ENCODE measurements at places on chromosomes 7 and 10.

GRCh38 chr10:124288486-124288885 lies 130.2 kb downstream of the OAT start:
- DNase-seq = no peak

- DNase-seq = no peak
Observed at GRCh38 chr10:120987359-120987758, 136.2 kb downstream of the WDR11 start.

DNA sequence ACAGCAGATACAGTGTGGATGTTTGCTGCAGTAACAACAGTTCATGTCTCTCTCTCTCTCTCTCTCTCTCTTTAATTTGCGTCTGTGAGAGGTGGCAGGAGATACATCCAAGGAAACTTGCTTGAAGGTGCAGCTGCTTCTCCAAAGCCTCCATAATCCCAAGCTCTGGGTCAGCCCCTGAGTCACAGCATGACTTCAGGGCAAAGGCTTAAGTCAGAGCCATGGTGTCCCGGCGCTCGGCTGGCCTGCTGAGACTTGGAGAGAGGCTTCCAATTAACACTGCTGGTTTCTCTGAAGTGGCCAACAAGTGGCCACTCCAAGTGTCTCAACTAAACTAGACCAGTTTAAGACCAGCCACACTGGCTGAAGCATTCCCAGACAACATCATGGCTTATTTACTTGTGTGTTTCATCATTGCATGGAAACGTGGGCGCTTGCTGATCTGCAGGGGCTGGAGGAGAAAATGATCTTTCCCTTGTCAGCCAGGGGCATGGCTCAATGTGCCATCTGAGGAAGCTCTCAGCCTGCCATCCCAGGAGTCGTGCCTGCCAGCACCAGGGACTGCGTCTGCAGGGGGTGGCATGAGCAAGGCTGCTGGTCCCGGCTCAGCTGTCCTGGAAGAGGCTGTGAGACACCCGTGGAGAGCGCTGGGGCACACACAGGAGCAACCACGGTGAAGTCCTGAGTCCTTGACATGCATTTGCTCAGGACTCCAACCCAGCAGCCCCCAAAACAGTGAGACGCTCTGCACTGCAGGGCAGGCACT lies 254.2 kb downstream of the COBL start:
- DNase-seq = no peak

- DNase-seq = no peak
Observed at GRCh38 chr7:73703757-73704639, 15.5 kb downstream of the STX1A start.

GRCh38 chr7:29386196-29386765 lies 177.4 kb upstream of the PRR15 start:
- no peak for DNase-seq

DNA sequence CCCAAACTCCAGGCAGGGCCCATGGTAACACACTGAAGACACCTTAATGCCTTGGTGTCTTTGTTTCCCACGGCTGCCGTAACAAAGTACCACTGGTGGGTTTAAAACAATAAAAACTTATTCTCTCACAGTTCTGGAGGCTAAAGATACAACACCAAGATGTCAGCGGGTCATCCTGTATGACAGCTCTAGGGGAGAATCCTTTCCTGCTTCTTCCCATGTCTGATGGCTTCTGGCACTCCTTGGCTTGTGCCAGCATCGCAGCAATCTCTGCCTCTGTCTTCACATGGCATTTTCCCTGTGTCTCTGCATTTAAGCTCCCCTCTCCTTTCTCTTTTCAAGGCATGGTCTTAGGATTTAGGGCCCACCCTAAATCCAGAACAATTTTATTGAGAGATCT lies 33.1 kb downstream of the PRSS2 start:
- no peak for DNase-seq

- no peak for DNase-seq
Observed at GRCh38 chr7:157391036-157391710, 54.4 kb downstream of the DNAJB6 start.

DNA sequence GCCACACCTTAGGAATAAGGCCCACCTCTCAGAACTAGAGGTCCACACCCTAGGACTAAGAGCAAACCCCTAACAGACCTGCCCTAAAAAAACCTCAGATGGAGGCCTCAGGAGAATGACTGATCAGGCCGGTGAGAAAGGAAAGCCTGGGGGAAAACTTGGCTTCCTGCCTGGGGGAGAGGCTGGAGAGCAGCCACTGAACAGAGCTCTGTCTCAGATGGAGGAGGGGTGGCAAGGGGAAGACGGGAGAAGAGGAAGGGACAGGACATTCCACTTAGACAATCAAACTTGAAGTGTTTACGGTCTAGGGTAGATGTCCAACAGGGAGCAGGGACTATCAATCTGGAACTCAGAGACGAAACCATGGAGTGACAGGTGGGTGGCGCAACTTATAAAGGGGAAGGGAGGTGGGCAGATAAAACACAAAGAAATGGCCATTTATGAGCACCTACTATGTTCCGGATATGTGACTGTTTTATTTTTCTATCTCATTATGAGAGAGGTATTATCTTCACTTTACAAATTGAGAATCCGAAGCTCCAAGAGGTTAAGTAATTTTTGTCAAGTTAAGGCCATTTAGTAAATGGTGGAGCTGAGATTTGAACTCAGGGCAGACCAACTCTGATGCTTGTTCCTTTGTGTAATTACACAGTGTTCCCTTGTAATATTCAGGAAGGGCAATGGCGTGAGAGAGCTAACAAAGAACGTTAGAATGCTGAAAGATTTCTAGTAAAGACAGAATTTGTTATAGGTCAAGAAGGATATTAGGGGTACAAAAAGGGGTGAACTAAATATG lies 82.6 kb downstream of the DNMBP start:
- DNase-seq = no peak

GRCh38 chr10:3408603-3409365 lies 236.2 kb upstream of the PITRM1 start:
- DNase-seq = no peak

- DNase-seq = no peak
Observed at GRCh38 chr7:35019801-35020200, 17.5 kb downstream of the DPY19L1 start.

DNA sequence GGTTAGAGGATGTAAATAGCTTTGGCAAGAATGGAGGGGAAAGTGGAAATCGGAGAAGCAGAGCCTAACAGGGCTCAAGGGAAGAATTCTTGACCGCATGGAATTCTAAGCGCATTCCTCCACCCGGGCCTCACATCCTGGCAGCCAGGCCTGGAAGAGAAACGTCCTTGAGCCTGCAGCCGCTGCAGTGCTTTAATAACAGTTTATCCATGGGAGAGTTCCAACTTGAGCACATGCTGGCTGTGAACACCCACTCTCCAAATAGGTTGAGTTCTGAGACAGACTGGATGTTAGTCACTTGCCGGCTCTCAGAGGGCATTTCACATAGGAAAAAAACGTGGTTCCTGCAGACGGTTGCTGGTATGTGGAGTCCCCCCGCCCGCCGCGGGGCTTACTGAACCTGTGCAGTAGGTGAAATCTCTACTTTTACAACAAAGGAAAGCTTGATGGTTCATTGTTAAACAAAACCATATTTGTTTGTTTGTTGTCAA lies 61.4 kb upstream of the STEAP1B start:
- no peak for DNase-seq

DNA sequence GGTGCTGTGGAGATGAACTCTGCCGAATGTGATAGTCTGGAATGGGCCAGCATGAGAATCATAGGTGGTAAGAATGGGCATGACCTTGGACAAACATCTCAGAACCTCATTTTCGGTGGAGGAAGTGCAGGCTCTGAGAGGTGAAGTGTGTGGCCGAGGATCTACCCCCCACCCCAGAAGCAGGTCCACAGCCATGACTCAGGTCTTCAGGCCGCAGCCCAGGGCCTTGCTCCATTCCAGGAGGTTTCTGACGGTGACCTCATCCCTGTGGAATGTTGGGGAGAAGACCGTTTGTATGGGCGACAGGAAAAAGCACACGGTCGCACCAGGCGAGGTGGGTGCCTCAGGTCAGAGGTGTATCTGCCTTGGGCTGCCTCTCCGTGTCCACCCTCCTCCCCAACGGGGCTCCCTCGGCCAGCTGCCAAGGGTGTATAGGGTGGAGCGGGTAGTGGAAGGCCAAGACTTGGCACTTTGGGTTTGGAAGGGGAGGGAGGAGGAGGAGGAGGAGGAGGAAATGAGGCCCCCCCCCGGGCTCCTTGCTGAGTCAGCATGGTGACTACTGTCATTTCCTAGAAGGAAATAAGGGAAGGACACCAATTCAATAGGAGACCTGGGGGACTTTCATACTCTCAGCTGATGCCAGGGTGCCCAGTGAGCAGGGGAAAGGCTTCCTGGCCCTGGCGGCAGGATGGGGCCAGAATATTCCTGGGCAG lies 168.0 kb upstream of the RHEB start:
- DNase-seq = no peak

- DNase-seq = no peak
Observed at GRCh38 chr7:139049936-139050335, 14.1 kb upstream of the ZC3HAV1L start.

DNA sequence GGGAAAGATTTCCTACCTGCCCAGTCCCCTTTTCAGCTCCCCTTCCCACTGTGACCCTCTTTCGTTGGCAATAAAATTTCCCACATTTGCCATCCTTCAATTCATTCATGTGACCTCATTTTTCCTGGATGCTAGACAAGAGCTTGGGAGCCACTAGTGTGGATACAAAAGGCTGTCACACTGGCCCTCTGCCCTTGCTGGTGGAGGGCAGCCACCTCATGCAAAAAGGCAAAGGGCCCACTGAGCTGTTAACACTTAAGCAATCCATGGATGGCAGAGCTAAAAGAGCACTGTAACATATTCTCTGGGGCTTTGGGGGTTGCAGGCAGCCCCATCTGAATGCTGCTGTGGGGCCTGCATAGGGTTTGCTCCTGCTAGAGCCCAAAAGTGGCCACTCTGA lies 315.1 kb downstream of the NEBL start:
- no peak for DNase-seq

GRCh38 chr10:6204063-6204340 lies 1.3 kb downstream of the PFKFB3 start:
- no peak for DNase-seq
